Progenitor cell of endocrine pancreas (in vitro differentiated cells): ENCODE measurements at places on chromosomes 7 and 10.
A peak's percentile ranks its signal among the peaks of the same experiment; 100 is the strongest.

DNA sequence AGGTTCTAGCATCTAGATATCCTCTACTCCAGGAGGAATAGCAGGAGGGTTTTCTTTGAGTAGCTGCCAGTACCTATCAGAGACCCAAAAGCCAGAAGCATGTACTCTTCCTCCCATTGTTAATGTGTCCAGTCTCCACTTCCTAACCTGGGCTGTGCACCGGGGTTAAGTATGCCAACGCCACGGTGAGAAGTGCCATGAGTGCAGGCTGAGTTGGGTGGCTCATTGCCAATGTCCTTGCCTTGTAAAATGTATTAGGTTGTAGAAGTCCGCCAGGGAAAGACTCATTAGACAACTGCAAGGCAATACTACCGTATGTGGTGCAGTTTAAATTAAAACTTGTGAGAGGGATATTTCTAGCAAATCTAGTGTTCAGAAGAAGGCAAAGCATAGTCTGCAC is 55.0 kb upstream of the PRR15 start:
- H3K36me3 ChIP-seq: peaks cover 12% of the 10 kb centered on the region
- H3K4me3 ChIP-seq: no peak overlapping the region
- H3K27ac ChIP-seq: no peak overlapping the region
- no peaks in the 10 kb centered on the region for H3K27me3 ChIP-seq

- peaks cover 2% of the 10 kb centered on the region for H3K36me3 ChIP-seq
- no peak for DNase-seq
- H3K27ac ChIP-seq: no peak overlapping the region
- H3K4me3 ChIP-seq: no peak overlapping the region
These were observed 8.9 kb upstream of the PVRIG start for GRCh38 chr7:100210805-100211204.

- no peaks in the 10 kb centered on the region for H3K4me1 ChIP-seq
- H3K36me3 ChIP-seq: no peaks in the 10 kb centered on the region
- H3K27ac ChIP-seq: no peak overlapping the region
- peaks cover 14% of the 10 kb centered on the region for H3K27me3 ChIP-seq
These were observed 129.3 kb upstream of the FAM20C start for GRCh38 chr7:63117-63480.

DNA sequence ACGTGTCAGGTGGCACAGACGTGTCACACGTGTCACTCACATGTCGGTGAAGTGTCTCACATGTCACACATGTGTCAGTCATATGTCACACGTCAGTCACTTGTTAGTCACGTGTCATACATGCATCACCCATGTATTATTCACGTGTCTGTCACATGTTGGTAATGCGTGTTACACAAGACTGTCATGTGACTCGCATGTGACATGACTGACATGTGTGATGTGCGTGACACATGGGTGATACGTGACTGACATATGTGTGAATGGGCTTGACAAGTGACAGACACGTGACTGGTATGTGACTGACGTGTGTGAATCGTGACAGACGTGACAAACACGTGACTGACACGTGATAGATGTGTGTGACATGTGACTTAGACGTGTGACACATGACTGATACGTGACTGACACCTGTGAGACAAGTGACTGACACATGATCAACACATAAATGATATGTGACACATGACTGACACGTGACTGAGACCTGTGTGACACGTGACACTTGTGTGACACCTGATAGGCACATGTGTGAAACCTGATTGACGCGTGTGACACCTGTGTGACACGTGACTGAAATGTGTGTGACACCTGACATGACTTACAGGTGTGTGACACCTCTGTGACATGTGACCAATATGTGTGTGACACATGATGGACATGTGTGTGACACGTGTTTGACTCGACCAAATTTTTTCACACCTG is 56.1 kb downstream of the ZNF92 start:
- H3K4me1 ChIP-seq: no peaks in the 10 kb centered on the region
- no peak overlapping the region for H3K4me3 ChIP-seq
- peaks cover 4% of the 10 kb centered on the region for H3K27me3 ChIP-seq
- H3K36me3 ChIP-seq: peaks cover 3% of the 10 kb centered on the region
- no peak overlapping the region for H3K27ac ChIP-seq

DNA sequence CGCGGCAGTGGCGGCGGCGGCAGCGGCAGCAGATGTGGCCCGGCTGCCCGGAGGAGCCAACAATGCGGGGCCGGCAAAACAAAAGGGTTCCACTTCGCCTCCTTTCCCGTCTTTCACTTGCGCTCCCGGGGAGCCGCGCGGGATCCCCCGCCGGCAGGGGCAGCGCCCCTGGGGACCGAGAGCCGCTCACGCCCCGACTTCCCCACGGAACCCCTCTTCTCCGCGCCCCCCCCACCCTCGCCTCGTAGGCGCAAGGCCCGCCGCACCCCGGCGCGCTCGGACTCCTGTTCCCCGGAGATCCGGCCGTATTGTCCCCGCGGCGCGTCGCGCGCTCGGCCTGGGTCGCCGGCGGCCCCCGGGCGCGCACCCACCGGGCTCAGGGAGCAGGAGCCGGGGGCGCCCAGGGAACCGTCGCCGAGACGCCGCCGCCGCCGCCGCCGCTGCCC is 854 bp downstream of the CTBP2 start:
- no peak for DNase-seq
- H3K27ac ChIP-seq: peak overlapping the region; percentile 94
- peak overlapping the region; percentile 74 for H3K4me3 ChIP-seq
- H3K27me3 ChIP-seq: peaks cover 2% of the 10 kb centered on the region
- peaks cover 36% of the 10 kb centered on the region for H3K4me1 ChIP-seq
- H3K36me3 ChIP-seq: peaks cover 4% of the 10 kb centered on the region
